ENCODE measurements at places on chromosomes 7 and 10.

DNA sequence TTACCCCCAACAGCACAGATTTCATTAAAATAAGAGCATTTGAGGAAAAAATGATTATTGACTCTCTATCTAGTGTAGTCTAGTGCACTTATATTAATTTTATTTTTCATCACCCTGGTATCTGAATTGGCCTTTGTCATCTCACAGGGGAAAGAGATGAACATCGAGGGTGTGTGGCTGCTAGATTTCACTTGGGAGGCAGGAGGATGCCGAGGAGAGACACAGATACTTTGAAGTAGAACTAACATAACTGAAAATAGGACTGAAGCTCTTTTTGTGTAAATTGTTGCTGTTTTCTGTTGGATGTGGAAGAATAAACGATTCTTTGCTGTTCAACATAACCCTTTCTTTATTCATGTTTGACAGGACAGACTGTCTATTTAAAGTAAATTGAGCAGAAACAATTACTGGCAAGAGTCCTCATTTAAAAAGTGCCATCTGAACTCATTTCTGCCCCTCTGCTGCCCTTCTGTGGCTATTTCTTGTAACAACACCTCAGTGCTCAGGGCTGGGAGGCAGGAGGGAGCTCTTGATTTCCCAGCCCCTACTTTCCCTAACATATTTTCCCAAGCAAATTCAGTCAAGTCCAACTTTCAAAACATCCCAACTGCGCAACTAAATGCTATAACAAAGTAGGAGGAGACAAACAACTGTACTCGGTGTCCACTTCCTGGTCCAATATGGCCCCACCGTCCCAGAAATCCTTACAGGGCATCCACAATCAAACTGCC lies 15.6 kb downstream of the LYZL1 start:
- peak; percentile 13 for DNase-seq

GRCh38 chr7:44097064-44097932 lies 6.8 kb upstream of the AEBP1 start:
- no peak for DNase-seq

GRCh38 chr10:36051500-36051991 lies 409.4 kb upstream of the FZD8 start:
- DNase-seq = no peak

DNA sequence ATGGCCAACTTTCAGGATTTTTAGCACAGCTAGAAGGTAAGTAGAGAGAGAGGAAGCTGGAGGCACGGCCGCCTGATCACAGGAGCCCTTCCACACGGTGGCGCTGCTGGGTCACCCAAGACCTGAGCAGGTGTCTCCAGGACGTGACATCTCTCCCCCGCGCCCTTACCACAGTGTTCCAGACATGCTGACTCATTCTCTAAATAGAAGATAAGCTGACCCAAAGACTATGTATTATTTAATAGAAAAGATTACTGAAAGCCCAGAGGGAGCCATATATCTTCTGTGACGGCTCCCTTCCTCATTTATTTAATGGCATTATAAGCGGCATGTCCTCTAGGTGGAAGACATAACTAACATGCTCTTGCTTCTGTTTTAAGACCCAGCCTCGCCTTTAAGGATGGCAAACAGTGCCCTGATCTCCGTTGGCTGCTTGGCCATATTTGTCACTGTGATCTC lies 26.0 kb upstream of the MALSU1 start:
- peak; percentile 86 for DNase-seq

GRCh38 chr10:30359373-30360206 lies 10.5 kb upstream of the MTPAP start:
- DNase-seq = peak; percentile 53

GRCh38 chr10:113059371-113059780 lies 109.3 kb downstream of the TCF7L2 start:
- DNase-seq = no peak

- DNase-seq = no peak
These were observed 28.8 kb downstream of the PTPN12 start for GRCh38 chr7:77565917-77566316.

DNA sequence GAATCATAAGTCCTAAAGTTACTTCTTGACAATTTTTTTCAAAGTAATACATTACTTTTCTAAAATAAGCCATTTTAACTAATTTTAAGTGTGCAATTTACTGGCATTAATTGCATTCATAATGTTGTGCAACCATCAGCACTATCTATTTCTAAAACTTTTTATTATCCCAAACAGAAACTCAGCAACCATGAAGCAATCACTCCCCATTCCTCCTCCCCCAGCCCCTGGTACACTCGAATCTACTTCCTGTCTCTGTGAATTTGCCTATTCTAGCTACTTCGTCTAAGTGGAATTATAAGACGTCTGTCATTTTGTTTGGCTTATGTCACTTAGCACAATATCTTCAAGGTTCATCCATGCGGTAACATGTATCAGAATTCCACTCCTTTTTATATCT lies 84.9 kb downstream of the MKX start:
- no peak for DNase-seq

DNA sequence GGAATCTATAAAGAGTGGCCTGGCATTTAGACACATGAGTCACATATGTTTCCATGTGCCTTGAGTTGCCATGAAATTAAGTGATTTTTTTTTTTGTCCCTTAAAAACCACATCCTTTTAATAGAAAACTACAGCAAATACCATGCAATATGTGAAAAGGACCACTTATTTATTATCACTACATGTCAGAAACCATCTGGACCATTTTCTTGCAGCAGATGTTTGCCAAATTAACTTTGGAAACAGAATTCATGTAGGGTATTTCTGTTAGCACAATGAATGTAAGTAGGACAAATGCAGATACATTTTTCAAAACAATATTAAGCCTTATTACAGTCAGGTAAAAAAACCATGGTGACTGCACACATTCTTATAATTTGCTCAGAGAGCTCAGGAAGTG lies 230.6 kb downstream of the REEP3 start:
- no peak for DNase-seq

GRCh38 chr7:2116989-2117591 lies 115.7 kb downstream of the MAD1L1 start:
- DNase-seq = no peak

DNA sequence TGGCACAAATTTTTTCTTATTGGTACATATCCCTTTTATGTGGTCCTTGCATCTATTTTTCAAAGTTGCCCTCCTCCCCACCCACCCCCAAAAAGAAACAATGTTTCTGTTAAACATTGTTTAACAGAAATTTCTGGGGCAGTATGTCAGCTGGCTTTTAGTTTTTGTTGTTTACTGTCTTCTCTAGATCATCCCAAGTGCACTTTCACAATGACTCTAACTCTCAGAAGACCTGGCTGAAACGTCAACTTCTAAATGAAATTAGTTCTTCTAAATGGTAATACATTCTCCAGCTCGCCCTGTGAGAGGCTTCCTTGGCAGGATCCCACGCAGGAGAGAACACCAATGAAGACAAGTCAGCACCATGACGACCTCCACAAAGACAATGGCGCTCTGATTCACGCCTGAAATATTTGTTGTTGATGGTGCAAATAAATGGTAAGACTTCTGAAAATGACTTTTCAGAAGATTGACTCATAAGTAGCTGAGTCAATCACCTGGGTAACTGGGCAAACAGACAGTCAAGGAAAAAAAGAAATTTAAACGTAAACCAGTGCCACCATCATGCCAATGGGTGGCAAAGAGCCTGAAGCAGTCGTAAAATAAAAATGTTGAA lies 293.7 kb downstream of the FZD1 start:
- DNase-seq = no peak

Data from stimulated activated CD4-positive, alpha-beta T cell treated with anti-CD3 and anti-CD28 coated beads, Interleukin-15, amount 100 ng/mL, for 48 hours (primary cell).